Effector memory CD4-positive, alpha-beta T cell (primary cell): ENCODE measurements at places on chromosomes 4 and X.

- peaks cover under 1% of the 10 kb centered on the region for H3K4me1 ChIP-seq
- H3K27ac ChIP-seq, result no peak overlapping the region
- DNase-seq, result no peak
- no peak overlapping the region for H3K4me3 ChIP-seq
- H3K27me3 ChIP-seq, result no peaks in the 10 kb centered on the region
- H3K36me3 ChIP-seq, result no peaks in the 10 kb centered on the region
Measured at GRCh38 chr4:206054-206453, 81.8 kb downstream of the ZNF718 start.

GRCh38 chrX:129956145-129956544 lies 26.3 kb upstream of the BCORL1 start:
- H3K27ac ChIP-seq, result no peak overlapping the region
- no peaks in the 10 kb centered on the region for H3K27me3 ChIP-seq
- H3K4me3 ChIP-seq, result no peak overlapping the region
- H3K4me1 ChIP-seq, result peaks cover 3% of the 10 kb centered on the region

DNA sequence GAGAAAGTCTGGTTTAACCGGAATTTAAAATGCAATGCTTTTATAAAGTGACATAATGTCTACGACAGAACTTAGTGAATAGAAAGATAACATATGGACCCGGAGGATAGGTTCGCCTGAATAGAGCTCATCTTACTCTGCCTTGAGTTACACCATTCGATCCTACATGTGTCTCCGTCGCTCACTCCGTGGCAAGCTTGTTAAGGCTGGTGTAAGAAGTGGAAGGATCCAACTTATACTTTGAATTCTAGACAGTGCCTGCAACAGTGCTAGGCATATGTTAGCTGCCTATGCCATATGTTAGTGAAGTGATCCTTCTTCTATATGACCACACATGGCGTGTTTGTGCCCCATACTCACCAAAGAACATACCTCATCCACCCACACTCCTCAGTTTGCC lies 50.9 kb downstream of the SEL1L3 start:
- H3K27ac ChIP-seq, result no peak overlapping the region
- H3K4me3 ChIP-seq, result no peak overlapping the region
- H3K36me3 ChIP-seq, result peaks cover 38% of the 10 kb centered on the region
- H3K4me1 ChIP-seq, result no peaks in the 10 kb centered on the region
- no peaks in the 10 kb centered on the region for H3K27me3 ChIP-seq

DNA sequence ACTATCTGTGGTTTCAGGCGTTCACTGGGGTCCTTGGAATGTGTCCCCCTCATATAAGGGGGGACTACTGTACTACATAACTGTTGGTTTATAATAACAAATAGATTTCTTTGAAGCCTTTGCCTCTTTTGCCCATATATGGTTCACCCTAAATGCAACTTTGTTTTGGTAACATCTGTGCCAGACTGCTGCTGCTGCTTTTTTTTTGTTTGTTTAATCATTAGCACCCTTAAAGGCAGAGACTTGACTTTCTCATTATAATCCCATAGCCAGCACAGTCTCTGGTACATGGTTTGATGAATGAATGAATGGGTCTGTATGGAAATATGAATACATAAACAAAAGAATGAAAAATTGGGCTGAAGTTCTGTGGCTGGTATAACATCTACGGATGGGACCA lies 80.2 kb upstream of the LHFPL1 start:
- DNase-seq, result no peak
- H3K4me1 ChIP-seq, result no peaks in the 10 kb centered on the region
- no peak overlapping the region for H3K27ac ChIP-seq
- H3K4me3 ChIP-seq, result no peak overlapping the region

- no peaks in the 10 kb centered on the region for H3K27me3 ChIP-seq
- no peak for DNase-seq
- no peaks in the 10 kb centered on the region for H3K36me3 ChIP-seq
- H3K4me3 ChIP-seq, result no peak overlapping the region
Measured at GRCh38 chrX:150767475-150768131, 74.4 kb downstream of the MTMR1 start.

DNA sequence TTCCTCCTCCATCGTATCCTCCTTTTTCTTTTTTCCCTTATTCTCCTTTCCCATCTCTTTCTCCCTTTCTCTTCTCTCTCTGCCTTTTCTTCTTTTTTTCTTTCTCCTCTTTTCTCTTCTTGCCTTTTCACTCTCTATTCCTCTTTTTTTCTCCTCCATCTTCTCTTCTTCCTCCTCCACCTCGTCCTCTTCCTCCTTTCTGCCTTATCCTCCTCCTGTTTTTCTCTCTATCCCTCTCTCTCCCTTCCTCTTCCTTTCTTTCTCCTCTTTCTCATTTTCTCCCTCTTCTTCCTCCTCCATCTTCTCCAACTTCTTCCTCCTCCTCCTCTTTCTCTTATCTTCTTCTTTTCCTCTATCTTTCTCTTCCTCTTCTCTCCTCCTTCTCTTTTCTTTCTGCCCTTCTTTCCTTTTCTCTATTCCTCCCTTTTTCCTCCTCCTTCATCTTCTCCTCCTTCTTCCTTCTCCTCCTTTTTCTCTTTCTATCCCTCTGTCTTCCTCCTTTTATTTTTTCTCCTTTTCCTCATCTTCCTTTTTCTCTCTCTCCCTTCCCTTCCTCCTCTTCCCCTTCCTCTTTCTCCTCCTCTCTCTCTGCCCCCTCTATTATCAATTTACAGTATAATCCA lies 269.1 kb downstream of the DHRSX start:
- peaks cover 4% of the 10 kb centered on the region for H3K36me3 ChIP-seq
- no peaks in the 10 kb centered on the region for H3K4me1 ChIP-seq
- H3K27me3 ChIP-seq, result no peaks in the 10 kb centered on the region
- no peak overlapping the region for H3K27ac ChIP-seq
- H3K4me3 ChIP-seq, result no peak overlapping the region
